Smooth muscle cell of bladder (primary cell): ENCODE measurements at places on chromosomes 1 and 21. TPM values are rescaled to one million over a fixed set of nuclear protein-coding genes. Genes with fewer than 3 reads are reported as not detected.

The TPRG1L gene
- 22.4 and 24.9 TPM in 2 replicates for total RNA-seq

The AIRE gene
- 0.09 and 0.14 TPM in 2 replicates for total RNA-seq

The TBX19 gene
- total RNA-seq, result 0.43 and 0.74 TPM in 2 replicates

The CYP4Z1 gene
- total RNA-seq, result not detected in 2 replicates

The EXO1 gene
- total RNA-seq, result 1.8 and 2.8 TPM in 2 replicates

The LRRC39 gene
- total RNA-seq, result 0.28 and 0.46 TPM in 2 replicates

The S100A5 gene
- 1.1 TPM in 1 of 2 replicates, not detected in the other for total RNA-seq

The PPFIA4 gene
- 5.3 and 35.9 TPM in 2 replicates for total RNA-seq

The HSPB7 gene
- 3.8 and 14.5 TPM in 2 replicates for total RNA-seq

The XKR8 gene
- 2.8 and 3.3 TPM in 2 replicates for total RNA-seq

The PTGFRN gene
- total RNA-seq, result 47.2 and 58.6 TPM in 2 replicates

The NEGR1 gene
- total RNA-seq, result 14.2 and 22.2 TPM in 2 replicates

The APCS gene
- not detected in 2 replicates for total RNA-seq
